ENCODE measurements at places on chromosomes 11 and 22.

- no peak for DNase-seq
Observed at GRCh38 chr11:95296621-95297025, 65.6 kb upstream of the SESN3 start.

DNA sequence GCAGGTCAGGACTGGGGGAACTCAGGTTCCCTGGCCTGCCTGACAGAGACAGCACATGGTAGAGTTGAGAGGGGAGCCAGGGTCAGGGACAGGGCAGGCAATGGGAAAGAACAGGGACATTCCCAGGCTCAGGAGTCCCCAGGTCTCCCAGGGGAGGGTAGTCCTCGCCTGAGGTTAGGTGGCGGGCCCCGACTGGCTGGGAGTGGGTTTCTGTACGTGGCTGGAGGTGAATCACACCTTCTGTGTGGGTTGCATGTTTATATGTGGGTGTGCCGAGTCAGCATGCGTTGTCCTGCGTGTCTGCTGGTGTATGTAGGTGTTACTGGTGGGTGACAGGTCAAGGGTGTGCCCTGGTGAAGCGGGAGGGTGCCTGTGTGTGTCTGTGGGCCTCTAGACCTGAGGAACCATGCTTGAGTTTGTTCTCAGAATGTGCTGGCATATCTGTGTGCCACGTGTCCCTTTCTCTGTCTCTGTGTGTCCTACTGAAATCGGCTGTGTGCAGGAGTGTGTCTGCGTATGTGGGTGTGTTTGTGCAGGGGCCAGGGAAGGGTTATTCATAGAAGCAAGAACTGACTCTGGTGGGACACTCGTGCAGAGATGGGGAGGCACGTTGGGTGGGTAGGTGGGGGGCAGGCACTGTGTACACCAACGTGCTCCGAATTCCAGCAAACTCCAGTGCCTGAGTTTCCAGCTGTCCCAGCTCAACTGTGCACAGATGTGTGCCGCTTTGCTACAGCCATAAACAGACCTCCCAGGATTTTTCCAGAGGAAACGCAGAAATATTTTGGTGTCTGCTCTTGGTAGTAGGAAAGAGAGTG is 23.8 kb upstream of the OAF start:
- no peak for DNase-seq

GRCh38 chr11:116263770-116264169 is 509.0 kb downstream of the BUD13 start:
- no peak for DNase-seq

DNA sequence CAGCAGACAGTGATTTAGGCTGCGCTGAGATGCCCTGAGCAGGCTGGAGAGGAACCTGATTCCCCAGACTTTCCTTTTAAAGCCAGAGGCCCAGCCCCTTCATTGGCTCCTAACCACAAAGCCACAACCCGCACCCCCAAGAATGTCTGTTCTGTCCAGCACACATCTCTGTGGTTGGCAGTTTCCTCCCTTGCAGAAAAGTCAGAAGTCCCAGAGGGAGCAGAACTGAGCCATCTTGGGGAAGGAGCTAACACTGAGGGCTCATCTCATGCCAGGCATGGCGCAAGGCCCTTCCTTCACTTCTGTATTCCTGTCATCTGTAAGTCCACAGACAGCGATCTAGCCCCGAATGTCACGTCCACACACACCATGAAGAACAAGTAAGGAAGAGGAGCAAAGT is 97.1 kb upstream of the SYT13 start:
- peak; percentile 74 for DNase-seq

- no peak for DNase-seq
Observed at GRCh38 chr11:82874646-82875523, 25.3 kb downstream of the PRCP start.

DNA sequence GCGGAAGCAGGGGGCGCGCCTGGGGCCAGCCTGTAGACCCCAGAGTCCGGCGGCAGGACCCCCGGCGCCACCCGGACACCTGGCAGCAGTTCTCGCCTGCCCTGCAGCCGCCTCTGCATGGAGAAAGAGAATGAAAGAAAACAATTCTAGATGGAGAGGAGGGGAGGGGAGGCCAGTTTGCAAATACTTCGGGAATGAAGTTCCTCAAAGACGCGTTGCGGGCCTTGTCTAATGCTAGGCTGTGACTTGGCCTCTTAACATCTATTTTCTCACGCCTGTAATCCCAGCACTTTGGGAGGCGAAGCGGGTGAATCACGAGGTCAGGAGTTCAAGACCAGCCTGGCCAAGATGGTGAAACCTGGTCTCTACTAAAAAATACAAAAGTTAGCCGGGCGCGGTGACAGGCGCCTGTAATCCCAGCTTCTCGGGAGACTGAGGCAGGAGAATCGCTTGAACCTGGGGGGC is 2.1 kb upstream of the BARX2 start:
- no peak for DNase-seq

- no peak for DNase-seq
Observed at GRCh38 chr11:2301631-2302305, at the start of the genes C11orf21 and TSPAN32. Gene C11orf21, minus strand, starts transcription at chr11:2301918. Its CDS starts 110 bp downstream, at chr11:2301808. Gene TSPAN32, plus strand, starts transcription at chr11:2302013. Its CDS starts 137 bp downstream, at chr11:2302150.

GRCh38 chr22:50705219-50705691 is 32.6 kb downstream of the SHANK3 start:
- peak; percentile 88 for DNase-seq

GRCh38 chr22:20866736-20867135 is 7.9 kb downstream of the SNAP29 start:
- no peak for DNase-seq

GRCh38 chr11:105491394-105491793 is 118.5 kb upstream of the GRIA4 start:
- DNase-seq: no peak

DNA sequence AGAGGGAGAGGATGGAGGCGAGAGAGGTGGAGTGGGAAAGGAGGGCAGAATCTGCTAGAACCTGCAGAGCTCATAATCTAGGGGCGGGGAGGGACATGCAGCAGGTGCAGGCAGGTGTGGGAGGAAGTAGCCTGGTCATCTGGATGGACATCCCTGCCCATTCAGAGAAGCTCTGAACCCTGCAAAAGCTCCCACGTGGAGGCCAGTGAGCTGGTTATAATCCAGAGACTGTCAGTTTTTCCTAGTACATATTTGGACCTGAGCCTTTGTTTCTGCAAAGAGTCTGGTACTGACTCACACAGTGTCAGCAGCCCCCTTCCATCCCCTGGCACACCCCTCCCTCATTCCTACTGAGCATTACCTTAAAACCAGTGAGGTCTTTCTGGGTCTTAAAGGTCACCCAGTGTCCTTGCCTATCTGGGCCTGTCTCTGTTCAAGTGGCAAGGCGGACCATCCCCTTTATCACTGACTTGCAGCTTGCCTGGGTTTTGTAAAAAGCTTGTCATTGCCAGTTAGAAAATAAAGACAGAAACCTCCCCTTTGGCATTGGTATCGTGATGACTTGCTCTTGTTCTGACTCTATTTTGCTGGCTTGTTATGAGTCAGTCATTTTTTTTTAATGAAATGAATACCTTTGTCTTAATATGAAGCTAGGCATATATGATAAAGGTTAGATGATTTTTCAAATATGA is 26.1 kb downstream of the PTPRJ start:
- no peak for DNase-seq

GRCh38 chr22:20517422-20517821 is 10.0 kb downstream of the MED15 start:
- DNase-seq: no peak

DNA sequence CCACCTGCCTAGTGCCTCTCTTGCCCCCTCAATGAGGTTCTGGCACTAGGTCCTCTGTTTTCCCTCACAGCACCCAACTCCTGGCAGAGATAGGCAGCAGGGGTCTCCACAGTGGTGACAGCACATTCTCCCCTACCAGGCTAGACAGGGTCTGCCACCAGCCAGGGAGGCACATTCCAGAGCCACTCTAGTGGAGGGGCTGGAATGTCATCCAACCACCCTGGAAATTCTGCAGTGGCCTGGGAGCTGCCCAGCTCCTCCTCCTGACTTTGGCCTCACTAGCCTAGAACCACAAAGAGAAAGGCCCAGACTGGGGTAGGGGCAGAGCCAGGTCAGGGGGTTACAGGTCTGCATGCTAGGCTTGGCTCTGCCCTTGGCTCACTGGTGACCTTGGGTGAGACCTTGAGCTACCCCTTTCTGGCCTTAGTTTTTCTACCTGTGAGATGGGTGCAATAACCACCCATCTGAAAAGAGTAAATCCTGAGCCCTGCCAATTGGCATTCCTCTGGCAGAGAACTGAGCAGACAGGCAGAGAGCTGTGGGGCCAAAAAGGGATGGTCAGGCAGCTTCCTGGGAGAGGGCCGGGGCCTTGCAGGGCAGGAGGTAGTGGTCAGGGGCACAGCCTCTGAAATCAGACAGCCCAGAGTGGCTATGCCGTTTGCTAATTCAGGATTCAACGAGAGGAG is 7.1 kb downstream of the P2RY2 start:
- DNase-seq: no peak

DNA sequence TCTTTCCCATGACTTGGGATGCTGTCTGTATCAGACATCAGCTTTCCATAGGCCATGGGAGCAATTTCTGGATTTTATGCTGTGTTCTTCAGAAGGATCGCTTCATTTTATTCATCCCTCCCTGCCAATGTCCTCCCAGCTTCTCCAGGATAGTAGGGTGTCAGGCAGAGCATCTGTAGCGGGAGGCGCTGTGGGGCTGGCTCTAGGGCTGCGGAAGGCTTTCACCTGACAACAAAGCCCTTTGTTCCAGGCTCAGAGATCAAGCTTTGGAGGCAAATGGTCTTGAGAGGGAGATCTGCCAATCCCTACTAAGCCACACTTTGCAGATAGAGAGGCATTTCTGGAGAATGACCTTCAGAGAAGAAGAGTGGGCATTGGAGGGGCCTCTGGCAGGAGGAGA is 29.5 kb upstream of the FTH1 start:
- DNase-seq: no peak

GRCh38 chr11:44606472-44606871 is 41.0 kb downstream of the CD82 start:
- DNase-seq: no peak

DNA sequence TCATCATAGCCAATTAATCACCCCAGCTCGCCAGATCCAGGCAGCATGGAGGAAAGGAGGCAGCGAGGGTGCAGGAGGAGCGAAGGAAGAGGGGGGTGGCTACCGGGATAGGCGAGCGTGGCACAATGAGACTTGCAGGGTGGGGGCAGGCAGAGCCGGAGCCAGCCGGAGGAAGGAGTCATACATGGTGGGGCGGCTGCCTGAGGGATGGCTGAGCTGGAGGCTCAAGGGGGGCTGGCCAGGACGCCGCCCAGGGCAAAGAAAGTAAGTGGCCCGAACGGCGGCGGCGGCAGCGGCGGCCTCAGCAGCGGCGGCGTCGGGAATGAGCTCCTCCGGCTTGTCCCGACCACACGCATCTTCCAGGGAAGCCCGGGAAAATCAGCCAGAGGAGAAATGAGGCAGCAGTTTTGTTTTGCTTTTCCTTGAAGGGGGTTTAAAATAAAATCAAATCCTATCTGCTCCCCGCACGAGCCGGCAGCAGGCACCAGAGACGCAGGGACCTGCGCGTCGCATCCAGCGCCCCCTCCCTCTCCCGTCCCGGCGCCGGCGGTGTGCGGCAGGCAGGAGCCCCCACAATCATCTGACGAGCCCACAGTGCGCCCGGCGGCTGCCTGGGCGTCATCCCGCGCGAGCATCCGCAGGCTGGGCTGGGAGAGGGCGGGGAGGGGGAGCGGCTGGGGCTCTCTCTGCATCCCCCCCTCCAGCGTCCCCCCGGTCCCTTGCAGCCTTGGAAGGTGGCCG is 263.6 kb downstream of the CTTN start:
- no peak for DNase-seq

DNA sequence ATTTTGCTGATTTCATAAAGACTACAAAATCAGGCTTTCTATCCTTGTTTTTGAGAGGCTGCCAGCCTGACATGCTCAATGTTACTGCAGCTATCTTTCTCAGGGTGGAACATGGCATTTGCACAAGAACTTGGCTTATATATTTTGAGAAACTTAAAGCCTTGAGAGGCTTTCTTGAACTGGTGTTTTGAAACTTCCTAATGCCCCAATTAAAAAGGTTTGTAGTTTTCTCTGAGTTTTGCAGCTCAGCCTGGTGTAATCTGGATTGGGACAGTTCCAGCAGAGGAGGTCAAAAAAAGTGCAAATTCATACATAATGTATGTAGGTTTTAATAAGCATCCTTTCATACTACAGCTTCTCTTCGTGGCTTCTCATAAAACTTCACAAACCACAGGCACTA is 223.4 kb downstream of the FAM76B start:
- no peak for DNase-seq

GRCh38 chr11:14645015-14645912 is 1.7 kb downstream of the PDE3B start:
- DNase-seq: no peak

- no peak for DNase-seq
Observed at GRCh38 chr11:73566977-73567755, 30.7 kb downstream of the FAM168A start.

DNA sequence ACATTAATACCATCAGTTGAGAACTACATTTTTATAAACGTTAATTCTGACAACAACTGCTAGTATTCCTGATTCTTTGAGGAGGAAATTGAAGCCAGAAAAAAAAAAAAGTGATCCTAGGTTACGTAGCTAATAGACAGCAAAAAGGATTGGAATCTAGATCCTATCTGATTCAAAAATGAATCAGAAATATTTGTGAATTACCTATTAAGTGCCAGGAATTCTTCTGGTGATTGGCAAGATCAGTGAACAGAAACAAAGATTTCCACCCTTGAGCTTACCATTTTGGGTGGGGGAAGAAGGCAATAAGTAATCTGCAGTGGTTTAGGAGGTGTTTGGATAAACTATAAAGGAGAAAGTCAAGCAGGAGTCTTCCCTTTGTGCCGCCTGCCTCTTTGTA is 63.9 kb upstream of the LARGE1 start:
- DNase-seq: no peak
